ENCODE measurements at places on chromosomes 5 and 9.

GRCh38 chr5:123605822-123606221 lies 93.8 kb downstream of the CSNK1G3 start:
- DNase-seq, result no peak

DNA sequence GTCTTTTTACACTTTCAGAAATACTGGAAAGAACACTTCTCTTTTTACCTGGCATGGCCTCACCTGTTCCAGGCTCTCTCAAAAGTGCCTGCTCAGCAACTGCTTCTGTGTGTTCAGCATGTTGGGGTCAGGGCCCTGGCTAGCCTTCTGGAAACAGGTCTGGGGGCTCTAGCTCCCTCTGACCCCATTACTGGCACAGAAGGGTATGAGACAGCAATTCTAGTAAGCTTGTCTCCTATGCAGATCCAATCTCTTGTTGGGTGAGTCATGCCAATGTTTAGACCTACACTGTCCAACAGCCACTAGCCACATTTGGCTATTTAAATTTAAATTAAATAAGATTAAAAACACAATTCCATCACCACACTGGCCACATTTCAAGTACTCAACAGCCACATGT lies 80.8 kb downstream of the MAPKAP1 start:
- no peak for DNase-seq

- DNase-seq, result no peak
Measured at GRCh38 chr9:89407070-89407469, 88.8 kb downstream of the SECISBP2 start.

- peak; percentile 62 for DNase-seq
Measured at GRCh38 chr9:22010866-22011625, 1.9 kb upstream of the CDKN2B start.

GRCh38 chr5:5480481-5481111 lies 58.1 kb downstream of the ICE1 start:
- no peak for DNase-seq

DNA sequence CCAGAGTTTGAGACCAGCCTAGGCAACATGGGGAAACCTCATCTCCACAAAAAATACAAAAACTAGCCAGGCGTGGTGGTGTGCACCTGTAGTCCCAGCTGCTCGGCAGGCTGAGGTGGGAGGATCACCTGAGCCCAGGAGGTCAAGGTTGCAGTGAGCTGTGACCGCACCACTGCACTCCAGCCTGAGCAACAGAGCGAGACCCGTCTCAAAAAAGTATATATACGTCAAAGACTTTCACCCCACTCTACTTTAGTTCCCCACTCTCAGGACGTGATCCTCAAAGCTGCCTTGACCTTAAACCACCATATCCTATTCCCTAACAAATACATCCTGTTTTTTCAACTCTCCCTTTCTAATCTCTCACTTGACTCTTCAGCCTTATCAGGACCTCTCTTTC lies 41.0 kb downstream of the PCDHGC5 start:
- no peak for DNase-seq

- DNase-seq, result no peak
Measured at GRCh38 chr5:163190283-163190682, 247.1 kb upstream of the CCNG1 start.

- no peak for DNase-seq
Measured at GRCh38 chr5:163790497-163790896, 285.1 kb downstream of the MAT2B start.

GRCh38 chr5:92460505-92460904 lies 1077.4 kb upstream of the ARRDC3 start:
- no peak for DNase-seq

DNA sequence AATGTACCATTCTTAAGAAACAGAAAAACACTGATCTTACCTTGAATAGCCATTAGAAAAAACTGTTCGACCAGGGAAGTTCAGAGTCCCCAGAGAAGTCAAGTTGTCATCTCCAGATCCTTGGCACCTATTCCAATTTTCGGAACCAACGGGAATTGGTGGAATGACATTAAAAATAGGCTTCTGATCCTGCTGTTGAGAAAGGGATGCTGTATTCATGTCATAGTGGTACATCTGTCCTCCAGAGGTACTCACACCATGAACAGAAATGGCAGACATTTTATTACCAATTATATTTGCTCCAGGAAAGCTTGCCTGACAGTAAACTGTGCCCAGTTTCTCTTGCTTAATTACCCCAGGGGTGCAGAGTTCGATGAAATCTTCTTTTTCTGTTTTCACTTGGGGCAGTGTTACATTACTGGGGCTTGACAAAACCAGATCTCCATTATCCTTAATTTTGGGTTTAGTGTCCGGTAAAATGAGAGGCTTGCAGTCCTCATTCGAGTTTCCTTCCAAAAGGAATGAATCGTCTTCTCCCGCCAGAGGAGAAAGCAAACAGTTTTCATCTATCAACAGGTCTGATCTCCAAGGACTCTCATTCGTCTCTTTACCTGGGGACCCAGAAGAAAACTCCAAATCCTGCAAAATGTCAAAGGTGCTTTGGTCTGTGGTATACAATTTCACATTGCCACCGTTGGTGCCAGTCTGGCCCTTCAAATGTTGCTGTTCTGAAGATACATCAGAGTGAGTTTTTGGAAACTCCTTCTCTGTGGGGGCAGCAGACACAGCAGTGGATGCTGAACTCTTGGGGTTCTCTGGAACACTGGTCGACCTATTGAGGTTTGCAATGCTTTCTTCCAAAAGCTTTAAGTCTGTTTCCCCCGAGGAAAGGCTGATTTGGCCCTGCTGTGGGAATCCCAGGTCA lies 3.6 kb downstream of the NR3C1 start:
- DNase-seq, result no peak

- no peak for DNase-seq
Measured at GRCh38 chr5:177495243-177496060, 2.0 kb downstream of the PDLIM7 start.

- DNase-seq, result no peak
Measured at GRCh38 chr9:3342159-3342777, 183.5 kb downstream of the RFX3 start.

DNA sequence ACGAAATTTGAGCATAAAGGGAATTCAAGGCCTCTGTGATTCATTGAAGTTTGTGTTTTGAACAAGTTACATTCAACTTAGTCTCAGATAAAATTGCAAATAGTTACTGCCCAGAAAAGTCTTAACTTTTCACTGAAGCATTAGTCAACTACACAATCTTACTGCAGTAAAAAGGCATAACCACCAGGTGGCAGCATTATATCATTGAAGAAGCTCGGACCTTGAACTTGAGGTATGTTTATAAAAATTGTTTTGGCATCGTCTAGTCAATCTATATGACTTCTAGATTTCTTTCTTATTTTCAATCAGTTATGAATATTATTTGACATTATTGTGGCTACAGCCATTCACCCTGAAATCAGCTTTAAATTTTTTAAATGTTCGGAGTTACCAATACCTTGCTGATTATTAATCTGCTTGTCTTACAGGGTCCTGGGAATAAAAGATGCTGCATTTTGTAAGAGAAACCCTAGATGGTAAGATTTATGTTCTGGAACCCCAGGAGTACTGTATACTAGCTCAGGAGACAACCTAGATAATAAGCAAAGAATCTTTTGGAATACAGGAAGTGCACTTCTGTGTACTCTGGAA lies 83.9 kb upstream of the GRAMD2B start:
- DNase-seq, result no peak

GRCh38 chr9:81861644-81862043 lies 66.6 kb upstream of the SPATA31D4 start:
- DNase-seq, result no peak

GRCh38 chr9:82363682-82364081 lies 375.1 kb downstream of the SPATA31D1 start:
- DNase-seq, result no peak

DNA sequence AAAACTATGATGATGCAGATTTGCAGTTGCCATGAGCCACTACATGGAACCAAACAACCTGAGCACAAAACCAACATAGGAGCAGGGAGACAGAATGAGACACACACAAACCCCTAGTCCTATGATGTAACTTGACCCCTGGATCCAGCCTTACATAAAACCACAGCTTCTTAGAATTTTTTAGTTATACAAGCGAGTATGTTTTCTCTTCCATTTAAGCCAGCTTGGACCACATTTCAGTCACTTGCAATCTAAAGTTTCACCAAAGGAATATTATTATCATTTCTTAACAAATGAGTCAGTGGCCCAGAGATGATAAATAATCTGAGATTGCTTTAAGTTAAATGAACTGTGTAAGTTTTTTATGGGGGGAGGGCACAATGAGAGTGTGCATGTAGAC lies 6.8 kb downstream of the SPOCK1 start:
- no peak for DNase-seq

DNA sequence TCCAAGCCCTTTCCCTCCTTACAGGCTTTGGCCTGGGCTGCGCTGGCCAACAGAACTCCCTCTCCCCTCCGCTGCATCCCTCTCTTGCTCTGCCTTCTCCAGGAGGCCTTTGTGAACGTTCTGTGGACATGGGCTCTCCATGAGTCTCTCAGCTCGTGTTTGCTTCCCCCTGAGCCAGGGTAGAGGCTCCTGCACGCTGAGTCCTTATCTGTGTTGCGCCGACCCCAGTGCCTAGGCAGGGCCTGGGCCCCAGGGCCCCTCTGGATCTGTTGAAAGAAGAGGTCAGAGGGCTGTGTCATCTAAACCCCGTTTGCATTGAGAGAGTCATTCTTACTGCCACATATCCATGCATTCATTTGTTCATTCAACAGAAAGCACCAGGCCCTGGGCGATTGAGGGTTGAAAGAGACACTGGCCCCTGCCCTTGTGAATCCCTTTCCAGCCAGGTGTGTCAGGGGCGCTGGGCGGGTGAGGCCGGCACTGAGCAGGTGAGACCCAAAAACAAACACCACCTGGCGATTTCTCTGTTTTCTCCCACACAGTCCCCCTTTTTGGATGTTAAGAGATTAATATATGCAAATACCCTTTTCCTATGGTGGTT lies 111.2 kb upstream of the IER5L start:
- no peak for DNase-seq

- no peak for DNase-seq
Measured at GRCh38 chr5:168699002-168699401, 119.8 kb upstream of the PANK3 start.

DNA sequence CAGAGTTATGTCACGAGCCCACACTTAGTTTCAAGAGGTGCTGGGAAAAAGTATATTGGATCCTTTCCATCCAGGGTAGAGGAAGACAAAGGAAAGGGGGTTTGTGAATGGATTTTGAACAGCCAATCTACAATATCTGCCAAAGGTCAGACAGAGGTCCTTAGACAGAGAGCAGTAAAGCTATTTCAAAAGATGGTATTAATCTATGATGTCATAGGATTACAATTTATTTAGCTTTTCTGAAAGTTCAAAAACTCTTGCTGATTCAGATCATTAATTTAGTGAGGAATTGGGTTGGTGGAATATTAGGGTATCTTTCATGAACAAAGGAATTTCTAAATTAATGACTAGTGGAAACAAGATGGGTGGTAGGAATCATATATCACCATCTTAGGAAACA lies 126.9 kb downstream of the NTRK2 start:
- DNase-seq, result no peak

DNA sequence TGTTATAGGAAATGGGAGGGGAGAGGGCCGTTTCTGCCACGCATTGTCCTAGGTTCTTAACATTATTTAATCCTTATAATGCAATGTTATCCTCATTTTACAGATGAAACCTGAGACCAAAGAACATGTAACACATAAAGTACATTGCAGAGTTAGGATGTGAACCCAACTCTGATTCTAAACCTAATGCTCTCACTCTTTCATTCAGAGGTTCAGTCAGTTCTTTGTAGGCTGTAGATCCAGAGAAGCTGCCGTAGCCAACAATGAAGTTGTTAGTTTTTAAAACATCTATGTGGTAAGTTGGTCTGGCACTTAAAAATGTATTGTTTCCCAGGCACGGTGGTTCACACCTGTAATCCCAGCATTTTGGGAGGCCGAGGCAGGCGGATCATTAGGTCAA lies 10.5 kb upstream of the PSMD5 start:
- DNase-seq, result no peak

DNA sequence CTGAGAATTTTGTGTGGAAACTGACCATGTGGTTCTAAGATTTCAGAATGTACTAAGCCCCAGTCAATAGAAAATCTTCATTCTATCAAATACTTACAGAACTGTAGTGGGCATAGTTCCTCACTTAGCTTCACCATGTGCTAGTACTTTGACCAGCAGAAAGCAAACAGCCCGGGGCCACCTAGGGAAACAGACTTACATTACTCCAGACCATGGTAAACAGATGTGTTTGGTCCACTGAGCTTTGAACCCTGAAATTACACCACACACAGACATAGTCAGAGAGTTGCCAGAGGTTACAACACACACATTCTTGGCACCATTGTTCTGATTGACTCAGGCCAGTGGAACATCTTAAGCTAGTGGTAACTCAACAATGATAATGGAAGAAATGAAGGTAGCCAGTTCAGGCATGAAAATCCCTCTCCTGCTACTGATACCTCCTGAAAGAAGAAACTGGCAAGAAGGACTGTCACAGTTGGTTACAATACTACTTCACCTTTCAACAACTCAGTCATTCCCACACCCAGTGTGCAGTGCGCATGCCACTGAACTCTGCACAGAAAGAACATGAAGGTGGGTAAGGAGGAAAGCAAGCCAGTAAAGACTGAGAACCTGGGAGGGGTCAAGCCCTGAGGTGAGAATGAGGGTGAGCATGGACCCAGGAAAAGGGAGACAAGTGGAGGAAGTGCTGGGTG lies 18.7 kb upstream of the LECT2 start:
- DNase-seq, result no peak

DNA sequence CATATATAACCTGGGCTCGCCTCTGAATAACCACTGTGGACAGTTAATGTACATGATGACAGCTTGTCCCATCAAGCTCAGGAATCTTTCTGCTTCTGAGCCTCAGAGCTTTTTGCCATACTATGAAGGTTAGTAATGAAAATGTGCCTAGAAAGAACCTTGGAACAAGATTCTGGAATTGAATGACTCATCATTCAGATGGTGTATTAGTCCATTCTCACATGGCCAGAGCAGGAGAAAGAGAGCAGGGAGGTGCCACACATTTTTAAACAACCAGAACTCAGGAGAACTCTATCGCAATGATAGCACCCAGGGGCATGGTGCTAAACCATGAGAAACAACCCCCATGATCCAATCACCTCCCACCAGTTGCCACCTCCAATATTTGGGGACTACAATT lies 542.1 kb downstream of the PRR16 start:
- DNase-seq, result no peak

GRCh38 chr5:156025656-156026055 lies 301.3 kb upstream of the SGCD start:
- no peak for DNase-seq

All from left lung (tissue), 14 donors.